ENCODE measurements at places on chromosomes 5 and 9.

- no peak for DNase-seq
Observed at GRCh38 chr5:34708777-34709176, 52.6 kb downstream of the RAI14 start.

DNA sequence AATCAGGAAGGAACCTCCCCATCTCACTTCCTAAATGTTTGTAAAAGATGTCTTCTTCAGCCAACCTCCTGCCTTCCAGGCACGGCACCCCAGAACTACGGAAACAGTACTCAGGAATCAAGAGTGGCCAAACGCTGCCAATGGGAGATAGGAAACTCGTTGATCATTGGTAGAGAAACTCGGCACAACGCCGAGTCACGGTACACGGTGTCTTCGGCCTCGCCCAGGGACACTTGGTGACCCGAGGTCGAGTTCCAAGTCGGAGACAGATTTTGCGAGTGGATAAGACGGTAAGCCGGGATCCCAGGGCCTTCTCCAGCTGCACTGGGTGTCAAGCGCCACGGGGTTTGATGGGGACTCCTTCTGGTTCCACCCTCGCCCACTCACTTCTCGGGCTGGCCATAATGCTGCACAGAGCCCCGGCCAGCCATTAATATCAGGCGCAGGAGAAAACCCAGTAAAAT lies 343 bp downstream of the KIAA0825 start:
- peak; percentile 77 for DNase-seq

DNA sequence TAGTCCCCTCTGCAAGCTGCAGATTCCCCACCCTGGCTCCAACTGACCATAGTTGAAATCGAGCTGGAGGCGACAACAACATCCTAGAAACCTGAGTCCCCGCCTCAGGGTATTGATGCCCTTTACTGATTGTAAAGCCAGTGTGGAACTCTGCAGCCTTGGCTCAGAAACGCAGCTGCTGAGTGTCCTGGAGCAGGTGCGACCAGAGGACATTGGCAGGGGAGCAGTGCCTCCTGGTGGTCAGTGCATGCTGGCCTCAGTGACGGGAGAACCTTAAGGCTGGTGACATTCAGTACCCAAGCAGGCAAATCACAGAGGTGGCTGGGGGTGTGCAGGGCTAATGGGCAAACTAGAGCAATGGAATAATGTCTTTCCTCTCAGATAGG lies 20.4 kb upstream of the ZNF354B start:
- peak; percentile 31 for DNase-seq

DNA sequence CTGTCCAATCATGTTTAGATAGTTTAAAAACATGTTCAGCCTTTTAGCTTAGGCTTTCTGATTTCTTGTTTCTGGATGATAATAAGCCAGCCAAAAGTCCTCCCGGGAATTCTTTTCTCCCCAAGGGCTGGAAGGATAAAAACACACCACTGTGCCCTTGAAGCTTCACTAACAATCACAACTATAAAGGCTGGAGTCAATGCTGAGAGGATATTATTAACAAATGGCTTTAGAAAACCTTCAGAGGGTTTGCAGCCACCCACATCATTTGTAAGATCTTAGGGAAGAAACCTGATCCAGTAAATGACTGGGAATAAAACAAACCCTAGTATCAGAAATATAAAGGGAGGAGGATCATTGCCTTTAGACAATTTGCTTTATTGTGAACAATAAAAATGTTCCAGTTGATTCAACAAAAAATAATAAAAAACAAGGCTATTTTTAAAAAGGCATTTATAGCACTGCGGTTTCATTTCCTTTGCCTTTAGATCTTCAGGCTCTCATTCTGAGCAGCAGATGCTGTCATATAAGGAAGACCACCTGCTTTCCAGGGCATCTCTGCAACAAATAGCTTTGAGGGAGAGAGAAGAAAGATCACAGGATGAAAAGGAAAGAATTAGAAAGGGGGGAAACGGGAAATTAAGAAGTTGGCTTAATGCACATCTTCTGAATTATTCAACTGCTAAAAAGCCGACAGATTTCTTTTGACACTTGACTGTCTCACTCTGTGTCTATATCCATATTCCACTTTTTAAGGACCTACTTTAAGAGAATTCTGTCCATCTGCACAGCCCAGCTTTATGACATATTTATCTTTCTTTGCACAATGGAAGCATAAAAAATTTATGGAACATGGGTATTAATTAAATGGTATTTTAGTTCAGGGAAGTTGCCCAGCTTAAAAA lies 277.2 kb upstream of the SLC24A2 start:
- DNase-seq = no peak

- no peak for DNase-seq
Observed at GRCh38 chr5:133680830-133681565, 68.7 kb upstream of the FSTL4 start.

- no peak for DNase-seq
Observed at GRCh38 chr5:158485604-158486081, 614.1 kb downstream of the EBF1 start.

GRCh38 chr5:148586796-148587195 lies 67.5 kb downstream of the HTR4 start:
- no peak for DNase-seq

GRCh38 chr5:42636425-42636824 lies 120.2 kb upstream of the CCDC152 start:
- DNase-seq = peak; percentile 3

All from KBM-7 (cell line).